ENCODE measurements at places on chromosomes 4 and X.

GRCh38 chr4:77121736-77122240, 35.2 kb upstream of the CCNG2 start:
- DNase-seq: no peak

DNA sequence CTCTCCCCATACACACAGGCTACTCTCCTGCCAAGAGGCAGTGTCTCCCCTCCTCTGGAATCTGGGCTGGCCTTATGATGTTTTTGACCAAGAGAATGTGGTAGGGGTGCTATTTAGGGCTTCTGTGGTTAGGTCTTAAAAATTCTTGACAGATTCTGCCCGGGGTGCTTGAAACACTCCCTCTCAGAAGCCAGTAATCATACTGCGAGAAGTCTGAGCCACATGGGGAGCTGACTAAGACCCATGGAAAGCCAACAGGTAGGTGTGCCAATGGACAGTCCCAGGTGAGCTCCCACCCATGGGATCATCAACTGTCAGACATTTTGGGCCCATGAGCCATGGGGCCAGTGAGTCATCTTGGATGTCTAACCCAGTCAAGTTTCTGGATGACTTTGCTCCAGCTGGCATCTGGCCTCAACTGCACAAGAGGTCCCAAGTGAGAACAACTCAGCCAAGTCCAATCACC, 315.7 kb downstream of the FBXW7 start:
- DNase-seq: no peak

- DNase-seq: no peak
Observed at GRCh38 chrX:40012868-40013265, 84.9 kb downstream of the BCOR start.

DNA sequence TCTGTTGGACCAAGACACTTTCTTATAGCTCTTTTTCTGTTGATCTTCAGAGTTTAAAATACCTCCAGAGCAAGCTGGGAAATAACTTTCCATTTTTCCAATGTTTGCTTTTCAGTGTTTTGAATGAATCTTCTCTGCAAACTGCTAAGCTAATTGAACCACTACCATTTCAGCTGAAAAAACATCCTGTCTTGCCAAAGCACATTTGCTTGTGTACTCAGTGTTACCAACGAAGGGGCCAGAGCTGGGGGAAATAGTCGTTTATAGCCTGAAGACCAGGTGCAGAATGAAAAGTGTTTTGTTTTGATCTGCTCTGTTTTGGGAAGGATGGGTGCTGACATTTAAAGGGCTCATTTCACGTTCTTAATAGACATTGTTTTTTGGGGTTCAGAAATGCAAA, 88.4 kb upstream of the CLNK start:
- DNase-seq: no peak

GRCh38 chr4:25888781-25889180, 25.2 kb upstream of the SMIM20 start:
- DNase-seq: no peak

- DNase-seq: no peak
Observed at GRCh38 chr4:155907556-155907955, 4.1 kb downstream of the TDO2 start.

DNA sequence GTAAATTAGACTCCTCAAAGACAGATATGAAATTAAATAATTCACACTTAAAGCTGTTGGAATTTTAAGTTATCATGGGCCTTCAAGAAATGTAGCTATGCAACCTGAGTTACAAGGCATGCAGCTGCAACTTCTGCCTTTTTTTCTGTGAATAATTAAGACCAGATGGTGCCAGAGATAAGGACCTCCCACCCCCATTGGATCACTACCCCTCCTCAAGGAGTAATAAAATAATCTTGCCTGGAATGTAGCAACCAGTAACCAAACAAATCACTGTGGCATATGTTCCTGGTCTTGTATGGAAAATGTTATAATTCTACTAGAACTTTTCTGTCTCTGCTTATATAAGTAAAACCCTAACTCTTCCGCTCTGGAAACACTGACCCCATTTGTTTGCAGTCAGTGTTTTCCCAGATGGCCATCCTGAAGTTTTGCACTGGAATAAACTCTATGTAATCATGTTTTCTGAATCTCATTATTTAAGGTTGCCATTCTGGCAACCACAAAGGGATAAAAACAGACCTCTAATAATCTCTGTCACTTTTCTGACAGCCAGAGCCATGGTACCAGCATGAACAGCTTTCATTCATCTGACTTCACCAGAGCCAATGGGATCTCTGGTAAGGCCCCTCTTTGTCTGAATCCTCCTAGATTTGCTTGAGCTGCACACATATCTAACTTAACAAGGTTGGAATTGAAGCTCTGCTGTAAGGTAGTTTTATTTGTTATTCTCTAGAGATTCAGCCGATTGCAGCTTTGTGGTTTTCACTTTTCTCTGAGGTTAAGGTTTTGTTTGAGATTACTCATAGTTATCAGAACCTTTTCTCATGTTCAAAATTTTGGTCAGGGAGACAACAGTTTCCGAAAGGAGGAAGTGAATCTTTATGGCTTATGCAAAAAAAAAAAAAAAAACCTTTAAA, 274.6 kb downstream of the NAF1 start:
- no peak for DNase-seq

DNA sequence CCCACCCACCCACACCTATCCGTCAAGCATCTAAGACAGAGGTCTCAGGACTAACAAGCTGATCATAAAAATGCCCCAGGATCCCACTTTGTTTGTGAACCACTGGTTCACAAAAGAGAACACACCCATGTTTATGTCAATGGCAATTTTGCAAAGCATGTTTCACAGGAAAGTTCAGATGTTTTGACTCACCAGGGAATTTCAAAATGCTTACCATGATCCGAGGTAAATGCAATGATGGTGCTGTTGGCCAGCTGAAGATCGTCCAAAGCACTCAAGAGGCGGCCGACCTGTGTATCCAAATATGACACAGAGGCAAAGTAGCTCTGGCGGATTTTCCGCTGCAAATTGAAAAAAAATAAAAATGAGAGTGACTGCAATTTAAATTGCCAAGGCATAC, 15.0 kb downstream of the IDS start:
- no peak for DNase-seq

GRCh38 chrX:8689473-8689872, 42.5 kb downstream of the ANOS1 start:
- no peak for DNase-seq

DNA sequence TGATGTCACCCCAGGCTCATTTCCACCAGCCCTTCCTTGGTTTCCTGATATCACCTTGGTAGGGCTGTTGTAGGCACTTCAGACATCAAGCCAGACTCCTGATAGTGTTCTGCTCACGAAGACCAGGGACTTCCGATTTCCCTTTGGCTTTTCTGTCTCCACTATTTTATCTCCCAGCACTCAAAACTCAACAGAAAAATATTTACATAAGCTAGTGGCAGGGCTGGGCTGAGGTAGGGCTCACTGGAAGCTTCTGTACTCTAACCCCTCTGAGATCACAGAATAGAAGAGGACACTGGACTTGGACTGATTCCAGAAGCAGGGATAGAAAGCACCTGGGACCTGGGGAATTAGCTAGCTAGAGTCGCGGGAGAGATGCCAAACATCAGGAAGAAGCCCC, 34.4 kb upstream of the EFNB1 start:
- DNase-seq: no peak

DNA sequence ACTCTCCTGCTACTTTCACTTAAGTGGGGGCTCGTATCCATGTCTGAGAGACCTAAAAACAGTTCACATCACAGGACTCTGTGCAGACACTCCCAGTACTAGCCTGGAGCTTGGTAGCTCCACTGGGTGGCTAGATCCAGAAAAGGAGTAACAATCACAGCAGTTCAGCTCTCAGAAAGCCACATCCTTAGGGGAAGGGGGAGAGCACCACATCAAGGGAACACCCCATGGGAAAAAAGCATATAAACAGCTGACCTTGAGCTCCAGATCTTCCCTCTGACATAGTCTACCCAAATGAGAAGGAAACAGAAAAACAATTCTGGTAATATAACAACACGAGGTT, 175.8 kb downstream of the FAM13A start:
- DNase-seq: no peak

- DNase-seq: no peak
Observed at GRCh38 chr4:14883166-14883565, 119.1 kb upstream of the CPEB2 start.

DNA sequence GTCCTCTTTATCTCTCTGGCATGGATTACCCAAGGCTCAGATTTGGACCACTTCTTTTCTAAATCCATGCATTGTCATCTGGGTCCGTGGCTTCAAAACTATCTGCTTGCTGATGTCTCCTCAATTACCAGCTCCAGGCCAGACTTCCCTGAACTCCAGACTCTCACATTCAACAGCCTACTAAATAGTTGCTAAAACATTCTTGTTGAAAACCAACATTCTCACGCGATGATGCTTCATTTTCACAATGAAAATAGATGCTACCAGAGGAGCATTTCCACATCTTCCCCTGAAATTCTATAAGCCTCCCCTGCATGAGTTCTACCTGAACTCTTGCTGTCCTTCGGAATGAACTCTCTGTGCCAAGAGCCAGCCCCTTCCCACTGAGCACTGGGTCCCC, 5.2 kb upstream of the TLR6 start:
- no peak for DNase-seq

GRCh38 chrX:115067812-115068211, 50.4 kb upstream of the IL13RA2 start:
- DNase-seq: no peak

- DNase-seq: no peak
Observed at GRCh38 chr4:94419549-94419948, 32.2 kb upstream of the PDLIM5 start.

GRCh38 chr4:97386969-97387368, 756.3 kb downstream of the STPG2 start:
- DNase-seq: no peak

DNA sequence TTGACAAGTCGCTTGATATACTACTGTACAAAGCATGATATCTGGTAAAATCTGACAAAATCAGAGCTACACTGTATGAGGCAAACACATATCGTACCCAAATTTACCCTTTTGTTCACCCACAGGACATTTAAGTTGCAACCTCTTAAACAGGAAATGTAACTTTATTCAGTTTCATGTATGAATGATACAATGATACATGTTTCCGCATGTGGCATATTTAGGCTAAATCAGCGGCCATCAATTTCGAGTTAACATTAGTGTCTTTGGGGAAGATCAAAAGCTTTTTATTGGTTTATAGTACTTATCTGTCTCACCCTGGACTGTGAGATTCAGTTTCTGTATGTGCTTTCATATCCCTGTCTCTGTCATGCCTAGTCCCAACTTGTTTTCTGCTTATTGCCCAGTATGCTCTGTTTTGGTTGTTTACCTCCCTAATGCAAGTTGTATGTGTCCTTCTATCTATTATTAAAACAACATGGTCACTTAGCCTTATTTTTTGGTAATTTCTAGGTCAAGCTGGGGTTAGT, 97.3 kb upstream of the HPRT1 start:
- no peak for DNase-seq

GRCh38 chr4:40482985-40483647, 146.5 kb downstream of the RBM47 start:
- no peak for DNase-seq

- DNase-seq: no peak
Observed at GRCh38 chr4:86586160-86586572, 7.9 kb upstream of the PTPN13 start.

- no peak for DNase-seq
Observed at GRCh38 chr4:76874176-76874575, 23.8 kb downstream of the SOWAHB start.

DNA sequence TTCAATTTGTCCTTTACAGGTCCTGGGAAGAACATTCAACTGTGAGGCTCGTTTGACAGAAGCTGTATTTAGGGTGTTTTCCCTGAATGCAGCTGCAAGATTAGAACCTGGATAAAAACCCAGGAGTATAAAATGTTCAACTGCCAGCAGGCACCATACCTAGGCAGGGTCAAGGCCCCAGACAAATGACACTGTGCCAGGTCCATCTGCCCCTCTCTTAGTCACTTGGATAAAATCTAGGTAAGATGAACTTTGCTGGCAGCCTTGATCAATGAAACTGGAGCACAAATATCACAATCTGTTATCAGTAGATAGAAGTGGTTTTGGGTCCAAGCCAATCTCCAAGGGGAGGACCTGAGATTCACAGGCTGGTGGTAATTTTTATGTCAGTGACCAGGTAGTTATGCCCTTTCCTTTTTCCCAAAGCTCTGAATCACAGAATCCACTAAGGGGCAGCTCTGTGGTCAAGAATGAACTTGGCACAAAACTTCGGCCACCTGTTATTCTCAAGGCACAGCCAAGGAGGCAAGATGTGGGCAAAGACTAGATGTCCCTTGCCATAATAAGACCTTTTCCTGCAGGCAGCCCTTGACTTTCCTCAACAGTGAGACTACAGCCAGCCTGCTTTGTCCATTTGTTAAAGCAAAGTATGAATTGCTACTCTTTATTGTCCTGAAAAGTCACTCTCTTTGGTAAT, 501.0 kb downstream of the PPARGC1A start:
- no peak for DNase-seq

GRCh38 chr4:173252024-173252935, 81.9 kb downstream of the HMGB2 start:
- no peak for DNase-seq

DNA sequence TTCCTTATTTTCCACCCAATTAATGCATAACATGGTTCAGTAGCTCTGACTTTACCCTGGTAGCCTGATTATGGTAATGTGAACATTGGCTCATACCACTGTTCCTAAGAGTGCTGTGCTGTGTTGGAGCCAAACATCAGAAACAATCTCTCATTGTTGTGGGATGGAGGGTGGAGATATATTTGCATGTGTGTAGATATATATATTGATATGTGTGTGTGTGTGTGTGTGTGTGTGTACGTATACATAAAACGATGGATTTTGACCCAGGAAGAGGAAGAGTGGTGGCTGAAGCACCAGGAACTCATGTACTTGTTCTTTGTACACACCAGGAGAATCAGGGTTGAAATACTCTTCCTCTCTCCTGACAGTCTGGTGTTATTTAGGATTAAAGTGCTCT, 247.7 kb downstream of the IL15 start:
- DNase-seq: no peak

DNA sequence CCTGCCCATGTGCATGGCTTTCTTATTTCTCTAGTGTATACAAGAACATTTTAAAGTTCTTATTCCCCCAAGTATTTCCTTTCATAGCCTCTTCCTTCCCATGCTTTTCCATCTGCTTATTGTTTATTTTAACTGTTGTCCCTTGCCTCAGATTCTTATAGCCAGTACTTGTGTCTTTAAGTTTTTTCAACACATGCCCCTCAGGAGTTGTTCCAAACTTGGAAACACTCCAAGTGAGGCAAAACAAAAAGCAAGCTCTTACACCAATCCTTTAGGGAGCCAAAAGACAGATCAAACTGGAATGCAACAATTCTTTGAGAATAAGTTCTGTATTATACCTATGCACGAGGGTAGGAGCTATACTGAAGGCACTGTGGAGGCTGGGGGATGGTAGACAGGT, 222.0 kb upstream of the STK26 start:
- no peak for DNase-seq

DNA sequence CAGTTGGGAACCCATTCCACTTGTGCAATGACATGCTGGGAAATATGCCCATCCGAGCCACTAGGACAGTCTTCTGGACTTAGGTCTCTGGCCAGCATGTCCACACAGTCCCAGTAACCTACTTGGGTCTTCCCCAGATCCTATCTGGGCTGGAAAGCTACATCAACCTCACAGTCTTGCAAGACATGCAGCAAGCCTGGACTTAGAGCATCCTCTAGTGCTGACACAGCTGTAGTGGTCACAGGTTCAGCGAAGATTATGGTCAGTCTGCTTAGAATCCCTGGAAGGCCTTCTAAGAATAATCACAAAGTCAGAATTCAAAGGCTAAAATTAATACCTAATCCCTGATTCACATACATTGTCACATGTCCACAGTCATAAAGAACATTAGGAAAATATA, 842.7 kb downstream of the STPG2 start:
- DNase-seq: no peak

Measured in activated CD4-positive, alpha-beta T cell treated with anti-CD3 and anti-CD28 coated beads for 1 hour (primary cell).